ENCODE measurements at places on chromosomes 13 and 19.

DNA sequence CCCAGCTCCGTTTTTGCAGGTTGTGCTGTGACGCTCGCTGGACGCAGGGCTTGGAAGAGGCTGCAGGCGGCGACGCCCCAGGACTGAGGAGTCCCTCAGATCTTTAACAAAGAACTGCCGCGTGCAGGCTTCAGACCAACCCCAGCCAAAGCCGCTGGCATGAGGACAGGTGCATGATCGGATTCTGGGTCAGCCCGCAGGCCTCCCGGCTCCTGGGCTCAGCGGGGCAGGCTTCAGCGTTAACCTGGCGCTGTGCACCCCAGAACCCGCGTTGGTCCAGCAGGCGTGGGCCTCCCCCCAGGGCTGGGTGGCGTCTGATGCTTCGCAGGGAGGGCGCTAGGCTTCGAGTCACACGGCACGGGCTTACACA lies 920 bp upstream of the TIMM13 start:
- DNase-seq: no peak

DNA sequence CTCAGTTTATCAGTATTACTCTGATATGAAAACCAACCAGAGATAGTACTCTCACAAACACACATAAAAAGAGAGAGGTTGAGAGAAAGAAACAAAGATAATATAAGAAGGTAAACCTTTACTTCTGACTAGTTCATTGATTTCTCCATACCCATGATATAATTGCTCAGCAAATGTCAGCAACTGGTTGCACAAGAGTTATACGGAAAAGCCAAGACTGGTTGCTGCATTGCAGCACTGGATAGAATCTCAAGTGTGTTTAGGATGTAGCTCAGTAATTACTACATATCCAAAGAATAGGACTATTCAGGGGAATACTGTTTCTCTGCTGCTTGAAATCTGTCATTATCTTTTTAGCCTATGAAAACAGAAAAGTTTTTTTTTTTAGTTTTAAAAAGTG lies 1332.8 kb downstream of the OLFM4 start:
- no peak for DNase-seq

DNA sequence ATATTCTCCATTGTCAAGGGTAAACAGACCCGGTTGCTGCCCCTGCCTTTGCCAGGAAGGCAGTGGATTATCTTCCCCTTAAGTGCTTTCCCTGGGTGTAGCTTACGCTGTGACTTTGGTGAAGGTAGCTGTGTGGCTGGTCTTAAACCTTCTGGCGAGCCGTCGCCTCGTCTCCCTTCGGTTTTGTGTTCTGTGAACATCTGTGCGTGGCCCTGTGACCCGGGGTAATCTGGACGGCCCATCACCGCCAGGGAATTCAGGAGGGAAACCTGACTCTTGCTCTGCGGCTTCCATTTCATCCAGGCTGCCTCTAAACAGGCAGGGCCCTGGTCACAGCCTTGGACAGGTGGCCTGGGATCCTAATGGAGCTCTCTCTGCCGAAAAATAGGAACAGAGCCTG lies 78.7 kb downstream of the SHISA2 start:
- DNase-seq: no peak

DNA sequence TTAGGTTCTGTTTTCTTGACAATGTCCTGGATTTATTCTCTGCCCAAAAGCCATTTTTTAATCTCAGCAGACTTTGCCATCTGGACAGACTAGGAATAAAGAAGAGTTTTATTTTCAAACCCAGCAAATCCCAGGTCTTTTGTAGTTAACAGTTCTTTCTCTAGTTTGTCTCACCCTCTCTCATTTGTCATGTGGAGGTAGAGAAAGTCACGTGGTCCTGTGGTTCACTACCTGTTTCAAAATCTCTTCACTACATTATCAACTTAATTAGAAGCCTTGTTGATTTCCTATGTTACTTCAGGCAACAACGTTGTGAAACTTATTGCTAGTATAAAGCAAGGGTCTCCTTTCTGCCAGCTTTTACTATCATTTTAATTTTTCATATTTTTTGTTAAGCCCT lies 1222.6 kb downstream of the EFNB2 start:
- DNase-seq: no peak

- DNase-seq: no peak
Observed at GRCh38 chr13:98772794-98773452, 20.5 kb upstream of the SLC15A1 start.
